ENCODE measurements at places on chromosomes 11 and 22.

GRCh38 chr11:35082321-35083180 lies 56.4 kb upstream of the CD44 start:
- peak; percentile 80 for DNase-seq

DNA sequence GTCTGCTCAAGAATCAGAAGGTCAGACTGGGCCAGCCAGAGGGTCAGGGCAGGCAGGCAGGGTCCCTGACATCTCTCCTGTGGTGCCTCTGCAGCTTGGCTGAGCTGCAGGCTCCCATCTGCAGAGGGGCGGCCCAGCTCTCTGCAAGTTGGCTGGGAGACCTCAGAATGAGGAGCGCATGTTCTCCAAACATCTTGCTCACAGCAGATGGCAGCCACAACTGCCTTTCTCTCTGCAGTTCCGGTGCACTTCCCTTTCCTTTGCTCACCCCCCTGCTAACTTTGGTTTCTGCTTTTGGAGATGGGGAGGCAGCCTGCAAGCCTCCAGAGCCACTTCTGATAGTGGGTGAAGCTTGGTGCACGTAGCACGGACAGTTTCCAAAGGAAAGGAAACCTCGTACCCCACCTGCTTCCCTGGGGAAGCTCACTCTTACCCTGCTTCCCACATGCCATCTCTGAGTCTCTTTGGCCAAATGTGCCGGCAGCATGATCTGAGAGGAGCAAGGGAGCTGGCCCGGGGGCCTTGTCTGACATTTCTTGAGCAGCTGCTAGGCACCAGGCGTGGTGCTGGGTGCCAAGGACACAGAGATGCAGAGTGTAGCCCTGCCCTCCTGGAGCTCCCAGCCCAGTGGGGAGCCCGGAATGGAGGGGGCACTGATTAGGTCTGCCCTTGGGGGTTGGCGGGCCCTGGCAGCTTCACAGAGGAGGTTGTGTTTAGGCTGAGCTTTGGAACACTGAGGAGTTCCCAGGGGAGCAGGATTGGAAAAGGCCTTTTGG lies 18.2 kb downstream of the DAGLA start:
- DNase-seq: no peak

DNA sequence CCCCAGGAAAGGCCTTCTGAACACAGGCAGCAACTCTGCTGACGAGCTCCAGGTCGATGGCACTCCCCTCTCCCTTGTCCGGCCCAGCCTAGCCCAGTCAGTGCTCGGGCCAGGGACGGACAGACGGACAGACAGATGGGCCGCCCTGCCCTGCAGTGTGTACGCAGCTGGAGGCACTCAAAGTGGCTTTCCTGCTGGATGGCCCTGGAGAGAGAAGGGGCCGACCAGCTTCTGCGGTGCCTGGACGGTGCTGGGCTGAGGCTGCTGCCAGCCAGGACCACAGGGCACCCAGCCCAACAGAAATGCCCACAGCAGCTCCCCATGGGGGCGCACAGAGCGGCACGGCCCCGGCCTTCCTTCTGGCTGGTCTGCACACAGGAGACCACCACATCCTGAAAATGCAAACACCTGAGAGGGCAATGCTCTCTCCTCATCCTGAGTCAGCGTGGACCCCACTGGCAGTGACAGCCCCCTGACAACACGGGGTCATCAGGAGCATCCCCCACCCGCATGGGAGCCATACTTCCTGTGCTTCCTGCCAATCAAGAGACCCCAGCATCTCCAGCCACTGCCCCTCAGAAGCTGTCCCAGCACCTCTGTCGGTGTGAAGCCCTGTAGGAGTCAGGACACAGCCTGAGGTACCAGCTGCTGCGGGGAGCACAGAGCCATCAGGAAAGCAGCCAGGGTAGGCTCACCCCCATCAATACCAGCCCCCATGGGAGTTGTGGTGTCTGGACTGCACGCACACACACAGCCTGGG lies 692 bp upstream of the MOB2 start:
- no peak for DNase-seq

DNA sequence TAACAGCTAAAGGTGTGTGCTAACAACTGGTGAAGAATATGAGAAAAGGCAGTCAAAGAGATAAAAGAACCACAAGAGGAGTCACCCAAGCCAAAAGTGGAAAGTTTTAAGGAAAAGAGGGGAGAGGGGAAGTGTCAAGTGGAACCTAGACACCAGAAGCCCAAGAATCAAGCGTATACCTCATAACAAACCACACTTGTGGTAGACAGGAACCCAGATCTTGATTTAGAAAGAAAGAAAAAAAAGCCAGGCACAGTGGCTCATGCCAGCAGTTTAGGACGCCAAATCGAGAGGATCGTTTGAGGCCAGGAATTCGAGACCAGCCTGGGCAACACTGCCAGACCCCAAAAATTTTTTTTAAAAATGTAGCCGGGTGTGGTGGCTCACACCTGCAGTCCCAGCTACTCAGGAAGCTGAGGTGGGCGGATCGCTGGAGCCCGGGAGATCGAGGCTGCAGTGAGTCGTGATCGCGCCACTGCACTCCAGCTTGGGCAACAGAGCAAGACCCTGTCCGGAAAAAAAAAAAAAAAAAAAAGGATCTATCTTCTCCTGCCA lies 877 bp downstream of the SLC25A17 start:
- no peak for DNase-seq

DNA sequence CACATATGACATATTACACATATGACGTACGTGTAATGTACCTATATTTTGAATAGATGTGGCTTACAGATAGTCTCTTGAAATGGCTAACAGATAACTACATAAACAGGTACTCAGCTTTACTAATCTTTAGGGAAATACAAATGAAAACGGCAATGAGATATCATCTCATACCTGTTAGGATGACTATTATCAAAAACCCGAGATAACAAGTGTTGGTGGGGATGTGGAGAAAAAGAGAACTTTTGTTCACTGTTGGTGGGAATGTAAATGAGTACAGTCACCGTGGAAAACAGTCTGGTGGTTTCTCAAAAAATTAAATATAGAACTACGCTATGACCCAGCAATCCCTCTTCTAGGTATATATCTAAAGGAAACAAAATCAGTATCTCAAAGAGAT lies 247.6 kb downstream of the ETS1 start:
- no peak for DNase-seq

- DNase-seq: no peak
These were observed 44.9 kb downstream of the ARHGAP8 start for GRCh38 chr22:44797181-44797725.

DNA sequence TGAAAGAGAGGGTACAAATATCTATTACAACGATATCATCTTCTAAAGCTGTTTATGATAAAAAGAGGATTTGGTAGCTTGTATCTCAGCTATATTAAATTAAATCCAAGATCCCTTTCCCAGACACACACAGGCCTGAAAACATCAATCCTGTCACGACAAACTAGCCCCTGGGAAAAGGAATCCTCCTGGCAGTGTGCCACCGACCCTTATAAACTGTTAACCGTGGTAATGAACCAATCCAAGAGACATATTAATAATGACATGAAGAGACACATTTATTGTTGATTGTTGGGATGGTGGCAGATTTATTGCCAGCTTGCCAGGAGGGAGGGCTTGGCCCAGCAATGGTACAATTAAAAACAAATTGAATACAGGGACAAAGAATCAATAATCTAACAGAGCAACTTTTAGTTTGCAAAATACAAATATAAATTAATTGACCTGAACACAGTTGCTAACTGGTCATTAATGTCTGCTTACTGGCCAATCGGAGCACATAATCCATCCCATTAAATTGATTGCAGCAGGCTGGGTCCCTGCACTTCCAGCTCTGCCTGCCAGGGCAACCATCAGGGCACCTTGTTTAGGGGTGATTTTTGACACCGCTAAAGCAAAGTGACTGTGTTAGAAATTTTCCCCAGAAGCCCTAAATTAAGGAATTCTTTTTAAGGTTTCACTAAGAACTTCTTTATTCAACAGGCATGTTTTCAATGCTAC lies 887.6 kb downstream of the OPCML start:
- no peak for DNase-seq

GRCh38 chr11:11442791-11443190 lies 89.7 kb upstream of the CSNK2A3 start:
- DNase-seq: no peak

- peak; percentile 8 for DNase-seq
These were observed 745 bp downstream of the NCAM1 start for GRCh38 chr11:112961751-112962578.

GRCh38 chr22:42313204-42313603 lies 42.8 kb upstream of the TCF20 start:
- no peak for DNase-seq

- DNase-seq: no peak
These were observed 35.6 kb downstream of the MPPED1 start for GRCh38 chr22:43447380-43447779.

DNA sequence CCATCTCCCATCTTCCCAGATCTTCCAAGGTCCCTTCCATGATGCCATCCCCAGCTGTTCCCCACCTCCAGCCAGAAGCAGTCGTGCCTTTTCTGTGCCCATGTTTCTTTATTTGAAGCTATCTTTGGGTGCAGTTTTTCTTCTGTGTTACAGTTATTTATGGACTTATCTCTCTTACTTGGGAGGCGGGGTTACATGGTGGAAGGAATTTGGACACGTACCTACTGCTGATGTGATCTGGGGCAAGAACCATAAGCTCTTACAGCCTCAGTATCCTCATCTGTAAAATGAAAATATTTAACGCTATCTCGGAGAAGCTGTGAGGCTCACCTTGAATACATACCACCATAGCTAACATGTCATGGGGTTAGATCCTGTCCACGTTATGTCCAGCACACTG lies 98.9 kb downstream of the ZBTB16 start:
- DNase-seq: no peak

GRCh38 chr11:2795491-2795991 lies 90.0 kb downstream of the CDKN1C start:
- DNase-seq: no peak

All from CD4-positive, alpha-beta T cell (primary cell).